ENCODE measurements at places on chromosomes 4 and X. TPM values are rescaled to one million over a fixed set of nuclear protein-coding genes. Genes with fewer than 3 reads are reported as not detected.

SLC26A1 gene
- not detected for total RNA-seq

PABPC1L2A gene
- not detected for total RNA-seq

PCDH11X gene
- total RNA-seq: 1.7 TPM

FAM9B gene
- total RNA-seq: 0.32 TPM

ADH1A gene
- not detected for total RNA-seq

BRS3 gene
- not detected for total RNA-seq

NEXMIF gene
- total RNA-seq: not detected

GCNA gene
- 0.83 TPM for total RNA-seq

MTTP gene
- not detected for total RNA-seq

STPG2 gene
- not detected for total RNA-seq

LNX1 gene
- total RNA-seq: 3.4 TPM

HSD17B13 gene
- total RNA-seq: 0.72 TPM
